ENCODE measurements at places on chromosomes 1 and 21. TPM values are rescaled to one million over a fixed set of nuclear protein-coding genes. Genes with fewer than 3 reads are reported as not detected.

Gene SMPDL3B
- total RNA-seq: 0.93 TPM

Gene DENND2D
- total RNA-seq: 210 TPM

Gene HAO2
- not detected for total RNA-seq

Gene TTC22
- total RNA-seq: 20.9 TPM

Gene CATSPERE
- 0.93 TPM for total RNA-seq

Gene SLC66A1
- 6.7 TPM for total RNA-seq

Gene HUNK
- total RNA-seq: 0.05 TPM

Gene NDUFV3
- 17.0 TPM for total RNA-seq

DNA sequence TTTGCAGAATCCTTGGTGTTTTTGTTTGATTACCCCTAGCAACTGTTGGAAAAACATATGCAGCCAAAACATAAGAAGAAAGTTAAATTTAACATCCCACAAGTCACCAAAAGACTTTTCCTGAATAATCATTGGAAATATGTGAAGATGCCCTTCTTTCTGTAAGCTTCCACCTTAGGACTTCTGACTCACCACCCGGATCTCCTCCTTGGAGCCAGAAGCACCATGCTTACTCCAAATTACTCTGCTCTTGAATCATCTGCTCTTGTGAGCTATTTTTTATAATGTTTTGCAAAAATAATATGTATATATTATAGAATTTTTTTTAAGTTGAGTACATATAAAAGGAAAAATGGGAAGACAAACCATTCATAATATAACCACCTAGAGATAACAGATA, 391.7 kb downstream of the KCTD3 start:
- no peaks in the 10 kb centered on the region for H3K27me3 ChIP-seq
- no peak overlapping the region for H3K4me3 ChIP-seq
- no peak overlapping the region for H3K27ac ChIP-seq
- DNase-seq: no peak
- no peaks in the 10 kb centered on the region for H3K36me3 ChIP-seq

GRCh38 chr1:208174731-208175507, 69.3 kb downstream of the PLXNA2 start:
- H3K36me3 ChIP-seq: no peaks in the 10 kb centered on the region
- no peak for DNase-seq
- no peak overlapping the region for H3K4me3 ChIP-seq
- no peaks in the 10 kb centered on the region for H3K4me1 ChIP-seq
- peaks cover 6% of the 10 kb centered on the region for H3K27me3 ChIP-seq
- H3K27ac ChIP-seq: no peak overlapping the region

DNA sequence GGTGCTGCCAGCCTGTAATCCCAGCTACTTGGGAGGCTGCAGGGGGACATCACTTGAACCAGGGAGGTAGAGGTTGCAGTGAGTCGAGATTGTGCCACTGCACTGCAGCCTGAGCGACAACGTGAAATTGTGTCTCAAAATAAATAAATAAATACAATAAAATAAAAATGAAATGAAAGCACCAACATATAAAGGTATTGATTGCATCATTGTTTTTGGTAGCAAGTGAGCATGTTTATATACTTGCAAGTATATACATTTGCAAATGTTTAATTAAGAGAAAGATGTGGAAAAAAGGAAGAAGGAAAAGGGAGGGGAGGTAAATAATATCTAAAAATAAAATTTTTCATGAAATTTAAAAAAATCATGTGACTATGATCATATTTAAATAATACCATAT, 32.8 kb upstream of the NRIP1 start:
- H3K4me3 ChIP-seq: no peak overlapping the region
- H3K36me3 ChIP-seq: no peaks in the 10 kb centered on the region
- no peaks in the 10 kb centered on the region for H3K4me1 ChIP-seq

GRCh38 chr1:90605070-90605469, 112.0 kb downstream of the BARHL2 start:
- H3K36me3 ChIP-seq: no peaks in the 10 kb centered on the region
- no peaks in the 10 kb centered on the region for H3K4me1 ChIP-seq
- no peak for DNase-seq
- no peak overlapping the region for H3K4me3 ChIP-seq
- H3K27me3 ChIP-seq: peaks cover 6% of the 10 kb centered on the region

DNA sequence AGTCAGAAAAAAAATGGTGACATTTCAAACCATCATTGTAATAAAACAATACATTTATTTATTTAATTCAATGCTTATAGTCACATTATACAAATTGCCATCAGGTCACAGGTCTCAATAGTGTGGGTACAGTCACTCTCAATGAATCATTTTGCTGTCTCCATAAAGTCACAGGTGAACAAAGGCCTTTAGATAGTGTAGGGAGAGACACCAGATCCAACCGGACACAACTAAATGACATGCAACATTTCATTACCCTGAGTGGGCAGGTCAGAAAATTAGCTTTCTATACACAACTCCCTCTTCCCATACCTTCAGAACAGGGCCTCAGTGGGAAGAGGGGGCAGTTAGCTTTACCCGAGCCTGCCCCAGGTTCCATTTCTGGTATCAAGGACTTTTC, 63.2 kb downstream of the STYXL2 start:
- no peak overlapping the region for H3K27ac ChIP-seq
- no peak for DNase-seq
- H3K4me1 ChIP-seq: no peaks in the 10 kb centered on the region
- no peaks in the 10 kb centered on the region for H3K36me3 ChIP-seq
- no peak overlapping the region for H3K4me3 ChIP-seq

DNA sequence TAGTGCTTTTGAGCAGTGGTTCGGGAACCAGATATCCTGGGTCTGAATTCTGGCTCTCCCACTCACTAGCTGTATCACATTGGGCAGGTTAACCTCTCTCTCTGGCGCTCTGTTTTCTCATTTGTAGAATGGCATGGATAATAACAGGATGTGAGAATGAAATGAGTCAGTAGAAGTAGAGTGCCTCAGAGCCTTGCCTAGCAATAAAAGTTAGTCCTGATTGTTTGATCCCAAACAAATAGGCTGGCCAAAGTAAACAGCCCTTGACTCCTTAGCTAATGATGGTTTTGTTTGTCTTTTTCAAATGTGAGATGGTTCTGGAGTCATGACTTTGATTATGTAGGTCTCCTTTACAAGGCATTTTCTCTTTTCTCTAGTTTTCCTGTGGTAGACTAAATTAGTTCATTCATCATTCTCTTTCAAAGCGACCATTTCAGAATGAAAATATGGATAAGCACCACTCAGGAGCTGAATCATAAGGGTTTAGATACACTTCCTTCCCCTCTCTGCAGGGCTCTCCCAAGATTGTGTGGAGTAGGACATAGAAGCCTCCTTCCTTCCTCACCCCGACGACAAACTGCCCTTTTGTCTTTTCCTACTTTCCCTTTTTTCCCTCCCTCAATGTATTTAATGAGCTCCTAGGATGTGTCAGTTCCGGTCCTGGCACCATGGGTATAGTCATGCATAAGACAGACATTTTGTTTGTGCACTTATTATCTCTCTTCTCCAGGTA, 23.1 kb downstream of the KIAA0040 start:
- H3K4me1 ChIP-seq: peaks cover 60% of the 10 kb centered on the region
- DNase-seq: no peak
- peak overlapping the region; percentile 29 for H3K27ac ChIP-seq
- peaks cover 89% of the 10 kb centered on the region for H3K36me3 ChIP-seq

DNA sequence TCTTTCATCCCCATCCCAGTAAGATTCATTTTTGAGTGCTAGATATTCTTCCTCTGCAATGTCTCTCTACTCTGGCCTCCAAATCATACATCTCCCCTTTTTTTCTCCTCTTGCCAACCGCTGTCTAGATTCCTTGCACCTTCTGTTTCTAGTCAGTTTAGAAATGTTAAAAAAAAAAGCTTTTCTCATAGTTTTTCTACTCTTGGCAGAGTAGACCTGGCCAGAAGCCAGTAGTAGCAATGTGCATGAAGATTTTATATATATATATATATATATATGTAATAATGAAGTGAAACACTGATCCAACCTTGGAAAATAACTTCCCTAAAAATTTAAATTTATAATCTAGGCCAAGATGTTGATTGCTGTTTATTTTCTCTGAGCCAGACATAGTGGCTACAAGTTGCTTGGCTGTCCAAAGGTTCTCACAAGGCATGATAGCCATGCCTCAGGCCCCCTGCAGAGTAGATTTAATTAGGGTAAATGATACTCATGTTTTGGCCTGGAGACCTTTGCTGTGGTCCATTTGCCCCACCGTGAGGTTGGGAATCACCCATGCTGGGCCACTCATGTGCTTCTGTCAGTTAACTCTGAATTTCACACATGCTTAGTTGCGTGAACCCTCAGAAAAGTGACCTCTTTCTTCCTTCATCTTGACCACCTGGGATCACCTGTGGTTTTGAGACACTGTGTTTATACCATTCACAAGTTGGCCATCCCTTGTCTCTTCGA, 103.4 kb upstream of the KCNE2 start:
- H3K4me1 ChIP-seq: no peaks in the 10 kb centered on the region
- H3K36me3 ChIP-seq: peaks cover 11% of the 10 kb centered on the region
- H3K27ac ChIP-seq: no peak overlapping the region
- peaks cover 7% of the 10 kb centered on the region for H3K27me3 ChIP-seq

- no peak overlapping the region for H3K4me3 ChIP-seq
- H3K4me1 ChIP-seq: no peaks in the 10 kb centered on the region
- H3K27ac ChIP-seq: no peak overlapping the region
- DNase-seq: no peak
- no peaks in the 10 kb centered on the region for H3K27me3 ChIP-seq
Observed at GRCh38 chr1:178399177-178399728, 97.5 kb downstream of the CLEC20A start.

DNA sequence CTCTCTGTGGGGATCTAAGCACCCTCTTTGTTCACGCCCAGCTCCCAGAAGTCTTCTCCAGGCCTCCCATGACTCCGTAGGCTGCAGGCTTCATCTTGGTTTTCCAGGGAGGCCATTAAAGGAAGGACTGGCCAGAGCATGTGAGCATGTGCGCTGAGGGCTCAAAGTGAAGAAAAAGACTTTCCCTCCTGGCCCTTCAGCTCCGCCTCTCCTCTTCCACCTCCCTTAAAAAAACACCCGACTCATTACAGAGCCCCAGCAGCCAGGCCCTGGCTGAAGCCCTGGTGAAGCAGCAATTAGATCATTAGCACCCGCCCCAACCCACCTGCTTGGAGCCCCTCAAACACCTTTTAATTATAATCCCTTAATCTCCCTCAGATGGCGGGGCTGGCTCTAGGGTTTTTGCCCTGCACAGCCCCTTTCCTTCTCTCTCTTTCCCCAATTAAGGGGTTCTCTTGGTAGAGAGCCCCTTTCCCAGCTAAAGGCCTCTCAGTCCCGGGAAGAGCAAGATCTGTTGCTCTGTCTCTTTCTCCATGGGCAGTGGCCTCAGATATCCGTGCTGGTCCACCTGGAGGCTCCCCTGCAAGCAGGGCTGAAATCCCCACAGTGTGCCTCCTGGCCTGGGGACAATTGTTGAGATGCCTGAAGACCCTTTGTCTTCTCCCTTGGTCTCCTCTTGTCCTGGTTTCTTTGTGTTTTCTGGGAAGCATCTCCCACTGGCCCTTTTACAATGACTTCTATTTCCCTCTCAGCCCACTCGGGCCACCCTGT, 30.5 kb downstream of the RHBG start:
- no peak overlapping the region for H3K27ac ChIP-seq
- no peaks in the 10 kb centered on the region for H3K4me1 ChIP-seq
- no peaks in the 10 kb centered on the region for H3K36me3 ChIP-seq
- no peak overlapping the region for H3K4me3 ChIP-seq

- H3K36me3 ChIP-seq: no peaks in the 10 kb centered on the region
- peaks cover 38% of the 10 kb centered on the region for H3K27me3 ChIP-seq
- H3K4me1 ChIP-seq: peaks cover 7% of the 10 kb centered on the region
Observed at GRCh38 chr1:156696755-156697154, 8.6 kb downstream of the CRABP2 start.

DNA sequence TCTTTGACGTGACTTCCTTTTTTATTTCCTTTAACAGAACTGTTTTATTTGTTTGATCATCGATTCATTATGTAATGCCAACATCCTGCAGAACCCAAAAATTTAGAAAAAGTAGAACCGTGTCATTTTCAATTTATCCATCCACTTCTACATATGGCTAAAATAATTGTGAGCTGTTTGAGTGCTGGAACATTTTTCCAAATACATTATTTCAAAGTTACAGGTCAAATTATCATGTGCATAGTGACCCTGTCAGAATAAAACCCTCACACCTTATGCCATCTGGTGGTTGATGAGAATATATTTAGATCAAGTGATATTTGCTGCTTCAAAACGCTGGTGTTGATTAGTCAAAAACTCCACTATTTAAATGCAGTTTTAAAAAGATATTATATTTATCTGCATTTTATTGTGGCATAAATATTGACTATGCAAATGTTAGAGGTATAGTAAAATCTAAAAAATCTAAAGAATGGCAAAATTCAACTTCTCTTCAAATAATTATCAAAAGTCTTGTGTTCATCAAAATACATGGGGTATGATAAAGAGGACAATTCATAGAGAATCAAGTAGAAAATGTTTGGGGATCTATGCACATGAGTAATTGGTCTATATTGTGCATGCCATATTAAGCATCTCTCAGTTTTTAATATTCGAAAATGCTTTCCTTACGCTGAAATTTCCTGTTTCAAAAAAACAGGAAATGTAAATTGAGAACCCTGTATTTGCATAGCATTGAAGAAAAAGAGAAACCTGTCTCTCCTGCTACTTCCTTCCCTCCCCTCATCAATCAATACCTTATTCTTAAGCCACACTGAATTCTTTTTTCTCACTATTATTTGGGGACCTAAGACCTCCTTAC, 39.7 kb downstream of the UBE2U start:
- no peak overlapping the region for H3K4me3 ChIP-seq
- H3K27me3 ChIP-seq: peaks cover 16% of the 10 kb centered on the region
- H3K27ac ChIP-seq: no peak overlapping the region
- H3K36me3 ChIP-seq: no peaks in the 10 kb centered on the region
- H3K4me1 ChIP-seq: peaks cover 13% of the 10 kb centered on the region

- no peaks in the 10 kb centered on the region for H3K4me1 ChIP-seq
- H3K27me3 ChIP-seq: peaks cover 4% of the 10 kb centered on the region
- no peaks in the 10 kb centered on the region for H3K36me3 ChIP-seq
Observed at GRCh38 chr1:178086766-178087165, 7.1 kb upstream of the RASAL2 start.

GRCh38 chr1:201122321-201122957, 4.5 kb downstream of the ASCL5 start:
- no peak for DNase-seq
- no peaks in the 10 kb centered on the region for H3K36me3 ChIP-seq
- peaks cover 3% of the 10 kb centered on the region for H3K4me1 ChIP-seq

DNA sequence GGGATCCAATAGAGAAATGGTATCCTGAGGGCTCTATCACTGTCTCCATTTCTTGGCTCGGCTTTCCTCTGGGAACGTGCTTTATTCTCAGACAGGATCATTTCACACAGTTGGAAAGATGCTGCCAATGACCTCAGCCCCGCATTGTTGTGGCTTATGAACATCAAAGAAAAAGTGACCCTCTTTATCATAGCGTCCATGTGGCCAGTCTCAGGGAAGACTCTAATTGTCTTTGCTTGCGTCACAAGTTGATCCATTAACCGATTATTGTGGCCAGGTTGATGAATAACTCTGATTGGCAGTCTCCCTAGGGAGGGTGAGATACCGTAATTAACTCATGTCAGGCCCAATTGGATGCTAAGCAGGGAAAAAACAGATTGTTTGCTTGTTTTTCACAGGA, 10.4 kb upstream of the TMEM9 start:
- DNase-seq: no peak
- no peak overlapping the region for H3K4me3 ChIP-seq
- H3K36me3 ChIP-seq: no peaks in the 10 kb centered on the region
- H3K4me1 ChIP-seq: no peaks in the 10 kb centered on the region
